ENCODE measurements at places on chromosomes 2 and 18.

GRCh38 chr2:232377319-232377718 is 1.2 kb upstream of the ALPP start:
- DNase-seq, result no peak

GRCh38 chr2:189188115-189188805 is 8.7 kb upstream of the COL5A2 start:
- no peak for DNase-seq

- peak; percentile 23 for DNase-seq
Measured at GRCh38 chr2:26922405-26923188, 47.8 kb upstream of the MAPRE3 start.

DNA sequence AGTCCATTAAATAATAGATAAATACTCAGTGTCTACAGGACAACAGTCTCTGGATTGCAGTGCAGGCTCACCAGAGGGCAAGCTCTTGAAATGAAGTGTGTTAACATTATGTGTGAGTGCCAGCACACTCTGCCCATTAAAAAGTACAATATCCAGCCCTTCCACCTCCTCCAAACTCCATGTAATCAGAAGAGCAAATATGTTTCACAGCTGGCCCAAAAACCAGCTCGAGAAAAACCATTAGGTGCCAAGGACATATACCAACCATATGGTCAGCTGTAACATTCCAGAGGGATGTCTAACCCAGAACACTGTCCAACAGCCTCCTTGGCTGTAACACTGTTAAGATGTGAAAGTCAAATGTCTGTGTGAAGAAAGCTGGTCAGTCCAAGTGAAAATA is 112.2 kb downstream of the ZNF385B start:
- DNase-seq, result no peak

DNA sequence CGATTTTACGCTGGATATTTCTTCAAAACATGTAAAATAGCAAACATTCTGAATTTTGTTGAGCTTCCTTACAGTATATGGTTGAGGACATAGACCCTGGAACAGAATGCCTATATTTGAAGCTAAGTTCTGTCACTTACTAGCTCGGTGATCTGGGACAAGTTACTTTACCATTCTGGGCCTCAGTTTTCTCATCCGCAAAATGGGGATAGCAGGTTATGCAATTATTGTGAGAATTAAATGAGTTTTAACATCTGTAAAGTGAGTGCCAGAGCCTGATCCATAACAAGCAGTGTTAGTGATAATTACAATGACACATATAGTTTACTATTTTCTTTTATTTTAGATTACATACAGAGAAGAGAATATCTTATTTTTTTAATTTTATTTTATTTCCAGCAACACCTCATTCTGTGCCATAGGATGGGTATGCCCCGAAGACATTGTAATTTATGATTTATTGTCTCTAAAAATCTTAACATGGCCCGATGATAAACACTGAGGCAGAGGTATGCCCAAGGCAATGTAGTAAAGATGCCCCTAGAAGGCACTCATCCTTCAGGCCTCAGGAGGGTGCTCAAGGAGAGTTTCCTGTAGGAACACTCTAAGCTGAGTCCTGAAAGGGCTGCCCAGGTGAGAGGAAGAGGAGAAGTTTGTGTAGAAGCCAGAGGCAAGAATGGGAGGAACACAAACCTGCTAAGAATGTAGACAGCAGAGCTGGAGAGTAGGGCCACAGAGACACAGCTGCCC is 250.9 kb downstream of the BCL11A start:
- DNase-seq, result no peak

DNA sequence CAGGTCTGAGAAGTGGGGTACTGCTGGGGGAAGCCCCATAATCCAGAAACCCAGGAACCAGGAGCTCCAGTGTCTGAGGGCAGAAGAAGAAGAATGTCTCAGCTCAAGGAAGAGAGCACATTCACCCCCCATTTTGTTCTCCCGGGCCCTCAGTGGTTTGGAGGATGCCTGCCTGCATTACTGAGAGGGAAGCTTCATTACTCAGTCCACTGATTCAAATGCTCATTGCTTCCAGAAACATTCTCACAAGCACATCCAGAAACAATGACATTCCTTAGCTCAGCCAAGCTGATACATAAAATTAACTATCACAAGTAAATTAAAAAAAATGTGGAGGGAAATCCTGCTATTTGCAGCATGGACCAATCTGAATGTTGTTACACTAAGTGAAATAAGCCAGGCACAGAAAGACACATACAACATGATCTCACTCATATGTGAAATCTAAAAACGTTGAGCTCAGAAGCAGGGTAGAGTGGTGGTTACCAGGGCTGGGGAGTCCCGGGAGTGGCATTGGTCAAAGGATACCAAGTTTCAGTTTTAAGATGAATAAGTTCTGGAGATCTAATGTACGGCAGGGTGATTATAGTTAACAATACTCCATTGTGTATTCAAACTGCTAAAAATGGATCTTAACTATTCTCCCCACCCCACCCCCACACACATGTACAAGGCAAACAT is 459.3 kb downstream of the GALR1 start:
- no peak for DNase-seq

DNA sequence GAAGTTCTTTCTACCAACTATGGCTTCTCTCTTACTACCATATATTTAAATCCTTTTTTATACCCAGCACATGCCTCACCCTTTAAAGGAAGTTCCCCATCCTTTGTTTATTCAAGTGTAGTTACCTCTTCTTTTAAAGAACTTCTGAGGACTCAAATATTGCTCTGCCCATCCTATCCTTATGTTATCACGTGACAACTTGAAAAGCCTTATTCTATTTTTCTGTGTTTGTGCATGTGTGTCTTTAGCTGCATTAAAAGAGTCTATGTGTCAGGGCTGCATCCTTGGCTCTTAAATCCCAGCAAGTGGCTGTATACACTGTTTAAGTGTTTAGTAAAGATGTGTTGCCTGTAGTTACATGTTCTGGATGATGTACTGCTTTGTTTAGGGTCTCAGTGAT is 22.5 kb downstream of the FSHR start:
- DNase-seq, result no peak

- no peak for DNase-seq
Measured at GRCh38 chr2:19543663-19544383, 185.4 kb upstream of the OSR1 start.

- no peak for DNase-seq
Measured at GRCh38 chr2:8421658-8422449, 260.0 kb upstream of the ID2 start.

DNA sequence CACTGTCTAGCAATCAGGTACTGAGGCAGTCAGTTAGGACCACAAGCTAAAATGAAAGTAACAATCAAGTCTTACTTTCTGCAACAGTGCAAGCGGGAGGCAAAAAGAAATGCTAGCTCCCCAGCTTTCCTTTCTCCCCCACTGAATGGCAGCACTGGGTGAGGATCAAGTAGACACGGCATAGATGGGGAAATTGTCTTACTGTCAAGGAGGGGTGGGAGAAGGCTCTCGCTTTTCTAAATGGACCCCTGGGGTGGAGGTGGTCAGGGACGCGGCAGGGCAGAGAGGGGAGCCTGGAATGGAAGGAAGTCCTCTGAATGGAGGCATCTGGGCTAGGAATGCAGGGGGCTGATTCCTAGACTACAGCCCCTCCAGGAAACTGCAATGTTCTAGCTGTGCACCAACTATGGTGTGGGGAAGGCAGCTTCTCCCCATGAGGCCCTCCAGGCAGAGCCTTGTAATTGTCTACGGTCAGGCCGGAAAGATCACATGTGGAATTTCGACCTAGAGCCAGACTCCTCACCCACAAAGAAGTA is 24.3 kb downstream of the METTL8 start:
- DNase-seq, result no peak

DNA sequence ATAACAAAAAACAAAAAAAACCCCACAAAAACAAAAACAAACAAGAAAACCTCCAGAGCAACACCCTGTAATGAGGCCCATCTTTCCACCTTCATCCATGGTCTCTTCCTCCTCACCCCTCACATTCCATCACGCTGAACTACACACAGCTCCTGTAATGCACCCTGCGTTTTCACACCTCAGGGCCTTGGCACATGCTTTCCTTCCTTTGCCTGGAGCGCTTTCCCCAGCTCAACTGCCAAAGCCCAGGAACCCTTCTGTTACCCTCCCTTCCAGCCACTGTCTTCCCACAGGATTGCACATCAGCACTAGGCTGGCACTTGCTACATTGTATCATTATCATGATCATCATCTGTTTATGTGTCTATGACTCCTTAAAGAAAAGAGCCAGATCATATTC is 29.4 kb downstream of the TMEM247 start:
- no peak for DNase-seq

GRCh38 chr2:174364628-174365027 is 29.9 kb downstream of the SP9 start:
- DNase-seq, result no peak

DNA sequence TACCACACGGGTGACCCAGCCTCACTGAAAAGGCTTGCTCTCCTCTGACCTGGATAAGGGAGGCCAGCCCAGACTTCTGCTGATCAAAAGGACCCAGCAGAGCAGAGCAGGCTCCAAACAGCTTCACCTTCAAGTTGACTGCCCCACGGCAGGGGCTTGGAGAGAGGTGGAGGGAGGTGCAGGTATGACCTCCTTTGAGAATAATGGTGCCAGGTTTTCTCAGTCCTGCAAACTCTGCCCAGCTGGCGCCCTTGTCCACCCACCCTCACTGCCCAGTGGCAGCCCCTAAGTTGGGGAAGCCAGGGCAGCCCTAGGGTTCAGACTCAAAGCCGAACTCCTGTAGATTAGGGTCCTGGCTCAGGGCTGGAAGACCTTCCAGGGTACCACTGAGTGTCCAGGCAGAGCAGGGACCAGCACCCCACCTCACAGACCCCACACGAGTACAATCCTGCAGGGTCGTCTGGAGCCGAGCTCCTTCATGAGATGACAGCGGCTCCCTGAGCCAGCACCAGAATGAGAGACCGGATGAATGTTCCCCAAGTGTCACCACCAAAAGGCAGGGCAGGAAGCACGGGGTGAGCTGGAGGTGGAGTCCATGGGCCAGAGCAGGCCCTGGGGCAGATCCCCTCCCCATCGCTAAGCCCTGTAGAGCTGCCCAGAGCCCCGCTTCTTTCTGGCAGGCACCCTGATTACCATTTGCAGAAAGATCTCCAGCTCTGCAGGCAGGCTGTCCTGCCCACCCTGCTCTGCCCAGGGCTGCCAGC is 3.6 kb upstream of the GPC1 start:
- DNase-seq, result no peak

- no peak for DNase-seq
Measured at GRCh38 chr2:114065731-114066130, 175.8 kb downstream of the ACTR3 start.

- peak; percentile 28 for DNase-seq
Measured at GRCh38 chr18:33960417-33960816, 264.3 kb downstream of the NOL4 start.

DNA sequence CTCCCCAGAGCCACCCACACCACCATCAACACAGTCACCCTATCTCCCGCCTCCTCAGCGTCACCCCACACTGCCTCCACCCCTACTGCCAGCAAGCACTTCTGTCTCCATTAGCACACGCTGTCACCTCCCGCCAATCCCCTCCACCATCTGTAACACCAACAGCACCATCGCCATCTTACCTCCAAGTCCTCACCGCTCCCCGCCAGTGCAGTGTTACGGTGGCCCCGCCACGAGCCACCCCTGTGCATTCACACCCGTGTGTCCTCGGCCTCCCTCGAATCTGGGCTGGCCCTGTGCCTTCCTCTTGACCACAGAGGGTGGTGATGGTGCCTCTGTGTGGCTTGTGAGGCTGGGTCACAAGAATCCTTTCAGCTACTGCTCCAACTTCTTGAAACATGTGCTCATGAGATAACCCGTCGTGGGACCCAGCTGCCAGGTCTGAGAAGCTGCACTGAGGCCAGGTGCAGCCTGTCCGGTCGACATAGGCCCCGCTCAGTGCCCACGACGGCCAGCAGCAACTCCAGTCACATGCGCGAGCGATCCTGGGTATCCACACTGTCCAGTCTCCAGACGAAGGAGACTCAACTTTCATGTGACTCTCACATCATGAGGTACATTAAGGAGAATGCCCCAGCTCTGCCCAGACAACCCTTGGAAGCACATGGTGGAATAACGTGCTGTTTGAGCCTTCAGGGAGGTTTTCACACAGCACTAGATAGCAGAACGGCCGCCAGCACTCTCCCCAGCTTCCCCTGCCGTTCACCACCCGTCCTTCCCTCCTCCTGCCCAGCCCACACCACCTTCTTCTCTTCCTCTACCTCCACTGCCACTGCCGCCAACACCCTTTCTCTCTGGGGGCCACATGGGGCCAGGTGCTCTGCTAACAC is 72.6 kb upstream of the ASB18 start:
- DNase-seq, result no peak
